ENCODE measurements at places on chromosomes 16 and 17.

DNA sequence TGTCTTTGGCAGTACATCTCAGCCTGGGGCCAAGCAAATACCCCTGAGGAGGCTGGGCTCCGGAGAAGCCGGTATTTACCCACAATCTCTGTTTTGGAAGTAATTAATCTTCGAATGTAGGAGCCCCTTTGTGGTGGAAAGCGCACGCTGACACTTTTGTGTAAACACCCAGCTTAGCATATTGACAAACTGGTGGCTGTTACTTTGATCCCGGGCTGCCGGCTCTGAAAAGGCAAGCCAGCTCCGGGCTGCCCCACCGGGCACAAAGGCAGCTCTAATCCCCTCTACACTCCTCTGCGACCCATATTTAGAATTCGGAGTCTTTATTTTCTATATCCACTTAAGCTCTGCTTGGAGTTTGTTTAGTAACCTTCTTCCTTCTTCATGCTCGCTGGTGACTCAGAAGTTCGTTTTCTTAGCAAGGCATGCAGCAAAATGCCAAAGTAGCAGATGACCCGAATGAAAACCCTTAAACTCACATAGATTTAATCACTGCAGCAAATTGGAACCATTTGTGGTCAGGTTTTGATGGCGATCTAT is 144.0 kb upstream of the IRX3 start:
- DNase-seq: no peak

- peak; percentile 77 for DNase-seq
Observed at GRCh38 chr17:29579866-29580771, 9.3 kb downstream of the GIT1 start.

- DNase-seq: no peak
Observed at GRCh38 chr17:49581648-49581998, 6.0 kb downstream of the NXPH3 start.

GRCh38 chr17:58254803-58255202 is 16.4 kb downstream of the LPO start:
- DNase-seq: no peak

DNA sequence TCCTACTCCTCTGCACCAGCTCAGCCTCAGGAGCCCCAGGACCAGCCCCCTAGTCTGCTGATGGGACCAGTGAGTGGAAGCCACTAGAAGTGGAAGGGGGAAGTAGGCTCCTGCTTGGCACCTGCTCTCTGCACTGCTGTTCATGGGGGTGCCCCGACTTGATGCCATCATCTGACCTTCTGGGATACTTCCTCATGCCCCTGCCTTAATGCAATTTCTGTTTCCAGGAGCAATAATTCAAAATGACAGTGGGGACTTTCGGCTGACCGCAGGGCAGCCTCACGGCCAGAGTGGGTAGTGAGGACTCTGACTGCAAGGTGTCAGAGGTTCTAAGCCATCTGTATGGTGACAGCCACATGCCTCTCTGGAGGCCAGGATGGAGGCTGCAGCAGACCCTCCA is 196.4 kb upstream of the WSCD1 start:
- no peak for DNase-seq

- DNase-seq: no peak
Observed at GRCh38 chr16:46883353-46883689, 841 bp upstream of the GPT2 start.

- DNase-seq: no peak
Observed at GRCh38 chr17:9105068-9105868, 84.0 kb downstream of the NTN1 start.

DNA sequence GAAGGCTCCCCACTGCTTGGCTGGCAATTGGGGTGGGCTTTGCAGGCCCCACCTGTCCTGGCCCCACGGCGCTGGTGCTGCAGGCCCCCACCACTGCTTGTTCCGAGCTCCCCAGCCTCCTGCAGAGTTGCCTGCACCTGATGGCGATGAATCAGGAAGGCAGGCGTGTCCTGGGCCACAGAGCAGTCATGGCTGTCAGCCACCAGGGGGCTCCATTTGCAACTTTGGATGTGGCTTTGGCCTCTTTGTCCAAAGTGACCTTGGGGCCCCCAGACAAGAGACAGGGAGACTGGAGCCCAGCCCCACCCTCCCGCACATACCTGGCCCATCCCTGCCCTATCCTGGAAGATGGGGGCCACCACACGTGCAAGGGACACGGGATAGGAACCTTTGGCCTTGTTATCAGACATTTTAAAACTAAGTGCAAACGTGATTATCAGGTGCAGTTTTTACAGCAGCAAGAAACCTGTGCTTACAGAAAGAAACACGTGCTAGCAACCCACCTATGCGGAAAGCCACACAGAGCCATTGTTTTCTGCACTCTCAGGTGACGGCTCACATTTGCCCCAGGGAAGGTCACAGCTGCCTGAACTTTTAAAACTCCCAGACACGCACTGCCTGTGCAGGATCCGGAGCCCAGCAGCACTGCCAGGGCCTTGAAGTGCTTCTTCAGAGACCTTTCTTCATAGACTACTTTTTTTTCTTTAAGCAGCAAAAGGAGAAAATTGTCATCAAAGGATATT is at the start of gene DNASE1:
Gene DNASE1, plus strand, starts transcription at position 443 of the 743 bp plus-strand sequence. CDS start 683 bp downstream, outside the sequence.
- DNase-seq: peak; percentile 48

GRCh38 chr17:10136258-10136981 is 62.0 kb downstream of the GAS7 start:
- no peak for DNase-seq

- no peak for DNase-seq
Observed at GRCh38 chr17:27669850-27670249, 38.9 kb downstream of the LGALS9 start.

DNA sequence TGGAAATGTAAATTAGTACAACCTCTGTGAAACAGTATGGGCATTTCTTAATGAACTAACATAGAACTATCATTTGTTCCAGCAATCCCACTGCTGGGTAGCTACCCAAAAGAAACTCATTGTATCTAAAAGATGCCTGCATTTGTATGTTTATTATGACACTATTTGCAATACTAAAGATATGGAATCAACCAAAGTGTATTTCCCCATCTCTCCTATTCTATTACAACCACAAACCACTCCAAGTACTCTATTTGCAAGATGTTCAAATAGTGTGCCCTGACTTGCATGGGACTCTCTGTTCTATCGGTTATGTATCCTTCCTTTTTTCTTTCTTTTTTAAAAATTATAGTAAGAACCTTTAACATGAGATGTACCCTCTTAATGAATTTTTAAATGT is 845.2 kb downstream of the CDH11 start:
- DNase-seq: no peak

GRCh38 chr17:75450270-75450669 is 6.2 kb upstream of the TMEM94 start:
- DNase-seq: no peak

DNA sequence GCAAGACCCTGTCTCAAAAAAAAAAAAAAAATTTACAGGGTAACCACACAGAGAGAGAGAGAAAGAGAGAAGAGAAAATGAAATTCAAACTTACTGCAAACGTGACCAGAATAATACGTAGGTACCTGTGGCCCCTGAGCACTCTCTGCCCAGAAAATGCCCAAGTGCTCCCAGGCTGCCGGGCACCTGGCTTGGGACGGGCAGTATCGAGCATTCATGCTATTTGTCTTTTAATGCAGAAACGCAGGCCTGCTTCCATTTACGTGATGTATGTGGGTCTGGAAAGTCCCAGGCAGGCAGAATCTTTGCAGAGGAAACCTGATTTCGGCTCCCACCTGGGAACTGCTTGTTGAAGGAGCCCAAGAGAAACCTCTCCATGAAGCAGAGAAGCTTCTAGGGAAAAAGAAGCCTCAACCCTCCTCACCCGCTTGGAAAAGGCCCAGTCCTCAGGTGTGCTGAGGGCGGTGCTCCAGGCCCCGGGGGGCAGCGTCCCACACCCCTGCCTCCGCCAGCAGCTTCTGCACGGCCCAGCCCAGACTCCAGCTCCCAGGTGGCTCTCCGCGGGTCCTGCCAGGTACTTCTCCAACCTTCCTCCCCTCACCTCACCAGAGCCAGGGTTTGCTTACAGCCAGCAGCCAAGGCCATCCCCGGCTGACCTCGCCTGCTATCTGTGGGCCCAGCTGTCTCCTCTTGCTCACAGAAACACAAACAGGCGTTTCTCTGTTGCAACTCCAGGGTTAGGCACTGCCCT is 14.0 kb downstream of the RPH3AL start:
- no peak for DNase-seq

DNA sequence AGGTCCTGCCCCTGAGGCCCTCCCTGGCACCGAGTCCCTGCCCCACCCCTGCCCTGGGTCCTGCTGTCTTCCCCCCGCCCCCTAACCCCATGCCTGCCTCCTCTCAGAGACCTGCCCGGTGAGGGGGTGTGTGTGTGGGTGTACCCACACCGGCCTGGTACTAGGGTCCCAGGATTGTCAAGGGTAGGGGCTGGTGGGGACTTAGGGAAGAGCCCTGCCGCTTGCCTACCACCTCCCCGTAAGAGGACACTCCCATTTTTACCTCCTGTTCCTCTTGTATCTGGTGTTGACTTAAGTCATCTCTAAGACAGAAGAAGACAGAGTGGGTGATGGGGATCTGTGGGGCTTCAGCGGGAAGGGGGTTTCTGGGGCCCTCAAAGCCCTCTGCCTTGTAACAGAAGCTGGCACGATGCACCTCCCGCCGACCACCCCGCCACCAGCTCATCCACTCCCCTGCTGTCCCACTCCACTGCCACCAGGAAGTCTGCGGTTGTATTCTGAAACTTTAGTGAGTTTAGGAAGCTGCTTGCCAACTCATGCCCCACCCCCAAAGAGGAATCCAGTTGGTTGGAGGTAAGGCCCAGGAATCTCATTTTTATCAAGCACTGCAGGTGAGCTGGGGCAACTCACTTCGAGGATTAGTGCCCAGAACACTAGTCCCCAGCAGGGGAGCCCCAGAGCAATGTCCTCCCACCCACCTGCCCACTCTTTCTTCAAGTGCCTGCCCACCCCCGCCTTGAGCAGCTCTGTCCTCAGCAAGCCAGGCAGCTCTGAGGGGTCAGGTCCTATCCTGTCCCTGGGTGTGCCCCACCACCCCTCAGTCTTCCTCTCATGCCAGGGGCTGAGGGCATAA is 5.6 kb downstream of the SPATA32 start:
- no peak for DNase-seq

- no peak for DNase-seq
Observed at GRCh38 chr17:45782889-45783592, 1.1 kb upstream of the CRHR1 start.

DNA sequence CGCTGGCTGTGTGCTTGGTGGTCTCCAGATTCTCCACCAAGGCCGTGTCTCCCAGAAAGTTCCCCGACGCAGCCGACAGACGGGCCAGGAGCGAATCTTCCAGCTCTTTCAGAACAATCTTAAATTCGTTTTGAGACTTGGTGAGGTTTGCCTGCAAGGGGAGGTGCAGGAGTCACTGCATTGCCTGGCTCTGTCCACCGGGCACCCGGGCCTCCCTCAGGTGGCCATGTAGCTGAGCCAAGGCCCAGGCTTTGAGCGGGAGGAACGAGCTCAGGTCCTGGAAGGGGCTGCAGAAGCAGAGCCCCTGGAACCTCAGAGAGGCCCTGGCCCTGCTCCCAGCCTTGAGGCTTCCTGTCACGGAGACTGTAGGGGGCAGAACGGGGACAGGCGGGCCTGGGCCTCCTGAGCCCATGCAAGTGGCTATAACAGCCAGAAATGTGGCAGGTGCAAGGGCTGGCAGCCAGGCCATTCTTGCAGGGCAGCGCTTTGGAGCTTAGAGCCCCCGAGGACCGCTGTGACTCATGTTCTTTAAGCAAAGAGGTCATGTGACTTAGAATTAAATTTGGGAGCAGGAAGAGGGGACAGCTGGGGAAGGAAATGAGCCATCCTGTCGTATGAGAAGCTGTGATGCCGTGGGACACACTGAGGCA is 72.4 kb downstream of the PGS1 start:
- no peak for DNase-seq

DNA sequence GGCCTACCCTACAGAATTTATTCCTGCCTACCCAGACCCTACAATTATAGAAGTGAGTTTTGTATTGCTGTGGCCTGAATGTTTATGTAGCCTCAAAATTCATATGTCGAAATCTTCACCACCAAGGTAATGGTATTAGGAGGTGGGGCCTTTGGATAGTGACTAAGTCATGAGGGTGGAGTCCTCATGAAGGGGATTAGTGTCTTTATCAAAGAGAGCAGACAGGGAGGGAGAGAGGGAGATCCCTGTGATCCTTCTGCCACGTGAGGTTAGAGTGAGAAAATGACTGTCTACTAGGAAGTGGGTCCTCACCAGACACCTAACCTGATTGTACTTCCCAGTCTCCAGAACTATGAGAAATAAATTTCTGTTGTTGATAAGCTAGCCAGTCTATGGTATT is 981 bp upstream of the DUXB start:
- no peak for DNase-seq

DNA sequence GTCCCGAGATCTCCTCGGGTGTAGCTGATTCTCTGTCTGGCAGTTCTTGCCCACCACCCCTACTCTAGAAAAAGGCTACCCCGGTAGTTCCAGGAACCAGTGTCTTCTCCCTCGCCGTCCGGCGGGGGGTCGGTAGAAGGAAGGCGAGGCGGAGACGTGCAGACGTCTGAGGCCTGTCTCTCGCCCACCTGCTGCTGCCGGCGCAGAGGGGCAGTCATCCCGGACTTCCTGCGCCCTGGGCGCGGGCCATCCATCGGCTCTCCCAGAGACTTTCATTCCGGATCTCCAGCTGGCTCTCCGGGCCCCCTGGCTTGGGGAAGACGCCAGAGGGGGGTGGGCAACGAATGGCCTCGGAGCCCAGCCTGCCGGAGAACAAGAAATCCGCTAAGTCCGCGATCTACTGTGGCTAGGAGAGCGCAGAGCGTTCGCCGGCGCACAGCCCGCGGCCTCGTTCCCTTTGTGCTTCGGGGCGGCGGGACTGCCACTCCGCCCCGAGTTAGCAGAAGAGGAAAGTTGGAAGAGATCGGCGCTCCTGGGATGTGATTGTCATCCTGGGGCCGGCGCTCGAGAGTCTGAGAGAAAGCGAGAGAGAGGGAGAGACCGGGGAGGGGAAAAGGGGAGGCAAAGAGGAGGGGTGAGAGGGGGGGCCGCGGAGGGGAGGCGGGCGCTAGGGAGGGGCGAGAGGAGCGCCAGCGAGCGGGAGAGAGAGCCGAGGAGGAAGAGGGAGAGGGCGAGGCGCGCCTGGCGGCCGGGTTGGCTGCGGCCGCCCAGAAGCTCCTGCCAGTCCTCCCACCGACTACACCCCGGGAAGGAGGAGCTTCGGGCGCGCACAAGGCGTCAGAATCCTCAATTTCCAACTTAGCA is at the start of gene IRX5:
Gene IRX5, plus strand, starts transcription at position 861 of the 864 bp plus-strand sequence. CDS start 334 bp downstream, outside the sequence.
- DNase-seq: peak; percentile 98

GRCh38 chr16:67148221-67148620 is 2.6 kb downstream of the B3GNT9 start:
- DNase-seq: no peak

- DNase-seq: no peak
Observed at GRCh38 chr17:37737081-37737480, 7.8 kb downstream of the HNF1B start.

DNA sequence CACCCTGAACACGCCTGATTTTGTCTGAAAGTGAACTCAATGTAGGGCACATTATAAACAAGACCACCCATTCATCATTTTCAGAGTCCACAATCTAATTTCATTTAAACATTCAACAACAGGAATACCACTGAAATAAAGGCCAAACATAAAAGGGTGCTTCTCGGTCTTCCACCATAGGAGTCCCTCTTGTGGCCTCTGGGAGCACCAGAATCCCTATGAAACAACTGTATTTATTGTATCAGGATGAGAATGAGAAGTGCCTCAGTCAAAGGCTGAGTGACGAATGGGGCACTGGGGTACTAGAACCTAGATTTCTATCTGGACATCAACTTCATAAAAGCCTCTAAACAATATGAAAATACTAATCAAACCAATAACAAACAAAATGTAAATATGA is 40.4 kb downstream of the NXPH3 start:
- no peak for DNase-seq

- peak; percentile 42 for DNase-seq
Observed at GRCh38 chr16:79599837-79600637, 500 bp downstream of the MAF start.

Measured in astrocyte of the spinal cord (primary cell).